ENCODE measurements at places on chromosomes 7 and 10.

- no peak for DNase-seq
Observed at GRCh38 chr10:86708068-86708782, 39.9 kb downstream of the LDB3 start.

- no peak for DNase-seq
Observed at GRCh38 chr10:98367604-98368451, 47.2 kb downstream of the PYROXD2 start.

GRCh38 chr7:34735526-34735925, 77.5 kb downstream of the NPSR1 start:
- DNase-seq = no peak

- DNase-seq = no peak
Observed at GRCh38 chr10:82266438-82266837, 391.4 kb downstream of the NRG3 start.

DNA sequence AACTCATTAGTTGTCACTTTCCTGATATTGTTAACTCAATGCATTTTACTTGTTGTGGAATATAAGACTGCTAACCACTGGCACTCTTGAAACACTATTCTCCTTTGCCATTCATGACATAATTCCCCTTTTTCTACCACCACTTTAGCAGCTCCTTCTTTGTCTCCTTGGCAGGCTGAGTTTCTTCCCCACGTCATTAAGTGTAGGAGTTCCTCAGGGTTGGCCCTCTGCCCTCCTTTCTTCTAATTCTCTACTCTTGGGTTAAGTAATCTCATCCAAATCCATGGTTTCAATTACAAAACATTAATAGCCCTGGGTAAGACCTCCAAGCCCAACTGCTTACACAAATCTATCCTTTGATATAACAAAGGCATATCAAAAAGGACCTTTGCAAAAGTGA, 175.1 kb downstream of the HGF start:
- DNase-seq = no peak

DNA sequence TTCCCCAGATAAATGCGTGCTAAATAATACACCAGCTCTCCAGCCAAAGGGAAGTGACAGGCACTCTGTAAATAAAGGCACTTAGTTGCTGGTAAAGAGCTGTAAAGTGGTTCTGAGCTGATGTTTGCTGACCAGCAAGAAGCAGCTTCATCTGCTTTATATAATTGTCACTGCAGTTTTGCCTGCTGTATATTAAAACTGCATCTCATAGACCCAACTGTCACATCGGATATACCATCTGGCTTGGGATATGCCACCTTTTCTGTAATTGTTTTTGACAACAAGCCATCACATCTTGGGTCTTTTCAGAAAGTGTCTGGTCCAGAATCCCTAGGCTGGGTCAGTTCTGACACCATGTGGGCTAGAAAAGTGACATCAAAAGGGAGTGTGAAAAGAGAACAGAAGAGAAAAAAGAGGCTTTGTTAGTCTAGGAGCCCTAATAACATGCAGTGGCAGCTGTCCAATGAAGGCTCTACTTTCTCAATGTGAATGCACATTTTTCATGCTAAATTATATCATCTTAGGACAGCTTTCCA, 697.6 kb downstream of the KCNMA1 start:
- no peak for DNase-seq

GRCh38 chr7:43554423-43554822, 28.5 kb upstream of the STK17A start:
- DNase-seq = no peak

DNA sequence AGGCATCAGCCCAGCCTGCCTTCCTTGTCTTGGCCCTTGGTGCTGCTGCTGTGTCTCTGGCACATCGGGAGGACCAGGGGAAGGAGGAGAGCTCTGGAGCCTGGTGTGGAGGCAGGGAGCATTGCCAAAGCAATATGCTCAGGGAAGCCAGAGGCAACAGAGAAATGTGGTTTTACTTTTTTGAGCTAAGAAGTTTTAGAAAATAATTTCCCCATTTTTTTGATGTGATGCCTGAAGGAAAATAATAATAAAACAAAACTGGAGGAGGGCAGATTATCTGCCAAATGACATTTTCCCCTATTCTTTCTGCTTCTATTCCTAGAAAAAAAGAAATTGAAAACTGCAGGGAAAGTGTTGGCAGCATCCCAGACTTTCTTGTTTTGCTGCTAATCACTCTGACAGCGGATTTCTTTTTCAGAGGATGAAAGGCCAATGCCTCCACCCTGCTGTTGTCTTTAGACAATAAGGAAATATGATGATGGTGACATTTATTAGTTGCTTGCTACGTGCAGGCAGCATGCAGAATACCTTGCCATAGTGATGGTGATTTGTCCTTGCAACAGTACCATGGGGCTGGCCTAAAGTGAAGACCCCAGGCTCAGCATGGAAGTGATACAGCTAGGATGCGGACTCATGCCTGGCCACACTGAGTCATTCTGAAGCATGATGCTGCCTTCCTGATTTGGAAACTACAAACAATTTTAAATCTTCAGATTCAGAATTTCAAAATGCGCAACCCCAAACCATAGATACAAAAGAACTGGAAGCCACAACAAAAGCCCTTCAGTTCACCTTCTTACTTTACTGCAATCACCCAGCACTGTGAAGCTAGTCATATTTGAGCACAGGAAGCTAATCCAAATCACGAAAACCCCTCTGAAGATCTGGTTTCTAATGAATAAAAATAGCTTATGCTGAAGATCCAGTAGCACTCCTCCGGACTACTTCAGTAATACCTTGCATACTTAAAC, 260.2 kb upstream of the TMEM72 start:
- no peak for DNase-seq

GRCh38 chr10:84367256-84367655, 38.9 kb downstream of the CCSER2 start:
- DNase-seq = no peak

GRCh38 chr7:77823787-77824186, 25.2 kb downstream of the PHTF2 start:
- no peak for DNase-seq

DNA sequence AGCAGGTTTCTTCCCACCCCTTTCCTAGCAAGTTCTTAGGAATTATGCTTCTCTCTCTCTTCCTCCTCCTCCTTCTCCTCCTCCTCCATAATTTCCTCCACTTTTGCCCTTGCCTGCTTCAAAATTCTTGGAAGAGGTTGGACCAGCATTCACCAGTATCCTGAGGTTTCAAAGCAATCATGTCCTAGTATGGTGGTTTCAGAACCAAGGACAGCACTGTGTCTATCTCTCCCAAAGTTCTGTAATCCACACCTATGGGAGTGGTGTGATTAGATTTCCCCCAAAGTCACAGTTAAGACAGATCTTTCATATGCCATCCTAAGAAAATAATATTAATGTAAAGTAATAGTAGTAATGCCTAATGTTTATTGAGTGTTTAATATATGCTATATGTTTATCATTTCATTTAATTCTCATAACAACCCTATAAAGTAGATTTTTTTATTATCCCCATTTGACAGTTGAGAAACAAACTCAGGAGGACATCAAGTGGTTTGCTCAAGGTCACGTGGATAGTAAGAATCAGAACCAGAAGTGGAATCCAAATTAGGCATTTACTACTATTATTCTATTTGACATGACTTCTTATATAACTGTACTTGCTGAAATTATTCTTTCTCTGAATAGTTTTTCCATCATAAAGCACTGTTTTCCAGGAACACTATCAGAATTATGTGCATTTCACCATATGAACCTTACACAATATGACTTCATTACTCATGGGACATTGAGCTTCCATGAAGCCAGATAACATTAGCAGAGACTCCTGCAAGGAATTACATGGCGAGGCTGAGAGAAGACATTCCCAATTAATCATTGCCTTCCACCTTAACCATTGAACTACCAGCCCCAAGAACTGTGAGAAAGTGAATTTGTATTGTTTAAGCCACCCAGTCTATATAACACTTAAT, 91.4 kb downstream of the IPMK start:
- DNase-seq = peak; percentile 38

DNA sequence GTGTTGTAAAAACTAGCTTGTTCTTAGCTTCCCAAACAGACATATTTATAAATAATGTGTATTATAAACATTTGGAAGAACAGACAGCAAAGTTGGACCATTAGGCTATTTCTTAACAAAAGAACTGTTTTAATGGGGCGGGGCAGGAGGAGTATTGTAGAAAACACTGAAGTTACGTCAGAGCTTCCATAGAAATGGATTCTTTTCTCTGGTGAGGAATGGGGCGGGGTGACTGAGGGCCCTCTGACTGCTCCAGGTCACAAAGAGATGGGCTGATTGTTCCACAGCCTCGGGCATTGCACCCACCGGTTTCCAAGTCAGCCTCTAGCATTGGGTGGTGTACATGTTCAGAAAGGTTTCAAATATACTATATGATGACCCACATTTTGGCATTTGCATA, 36.8 kb upstream of the ADAM12 start:
- no peak for DNase-seq

DNA sequence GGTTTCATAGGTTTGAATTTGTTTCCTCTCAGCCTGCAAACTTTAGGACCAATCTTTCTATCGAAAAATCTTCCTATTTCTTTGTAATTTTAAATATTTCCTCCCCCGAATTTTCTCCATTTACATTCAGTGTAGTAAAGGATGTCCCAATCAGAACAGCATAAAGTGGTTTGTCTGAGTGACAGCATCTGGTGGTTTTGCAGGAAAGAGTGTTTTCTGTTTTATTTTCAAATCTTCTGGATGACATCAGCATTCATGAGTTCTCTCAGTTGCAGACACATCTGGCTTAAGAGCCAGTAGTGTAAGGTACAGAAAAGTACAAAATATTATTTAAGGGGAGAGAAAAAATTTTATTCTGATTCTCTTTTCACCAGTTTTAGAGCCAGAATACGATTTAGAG, 634.8 kb downstream of the PHTF2 start:
- no peak for DNase-seq

DNA sequence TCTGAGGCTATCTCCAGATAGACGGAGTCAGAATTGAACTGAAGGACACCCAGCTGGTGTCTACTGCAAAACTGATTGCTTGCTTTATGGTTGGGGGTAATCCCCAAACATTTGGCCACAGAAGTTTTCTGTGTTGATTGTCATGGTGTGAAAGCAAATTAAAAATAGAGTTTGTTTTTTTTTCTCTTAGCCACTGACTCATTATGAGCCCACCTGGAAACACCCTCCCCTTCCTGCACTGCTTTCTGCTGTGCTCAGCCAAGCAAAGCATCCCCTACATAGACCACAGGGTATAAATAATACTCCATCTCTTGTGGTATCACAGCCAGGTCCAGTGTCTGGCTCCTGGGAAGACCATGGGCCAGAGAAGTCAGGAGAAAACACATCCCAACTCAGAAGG, 6.5 kb upstream of the VWC2 start:
- no peak for DNase-seq

GRCh38 chr7:15684111-15684800, 2.2 kb downstream of the MEOX2 start:
- DNase-seq = no peak

- DNase-seq = peak; percentile 54
Observed at GRCh38 chr10:784403-785088, 95.1 kb upstream of the DIP2C start.

DNA sequence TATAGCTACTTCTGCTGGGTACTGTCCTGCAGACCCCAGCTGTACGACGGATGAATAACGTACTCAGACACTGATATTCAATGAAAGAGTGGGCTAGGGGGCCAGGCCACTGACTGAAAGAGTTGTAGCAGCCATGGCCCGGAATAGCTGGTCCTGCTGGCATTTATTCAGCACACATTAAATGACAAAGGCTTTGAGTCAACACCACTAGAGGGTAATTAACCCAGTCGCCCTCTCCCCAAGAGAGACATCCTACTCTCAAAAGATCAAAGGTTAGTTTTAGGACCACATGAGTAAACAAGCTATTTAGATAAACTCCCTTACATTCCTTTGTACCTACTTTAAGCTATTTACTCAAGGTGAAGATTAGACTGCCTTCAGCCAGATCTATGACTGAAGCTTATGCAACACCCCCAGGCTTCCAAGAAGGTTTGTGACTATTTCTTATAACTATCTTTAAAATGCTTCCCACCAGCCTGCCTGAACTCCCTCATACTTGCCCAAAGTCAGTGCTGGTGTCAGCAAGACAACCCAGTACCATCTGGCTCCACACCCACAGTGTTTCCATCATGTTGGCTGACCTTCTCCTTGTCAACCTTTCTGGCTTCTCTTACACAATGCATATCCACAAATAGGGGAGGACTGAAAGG, 629.1 kb downstream of the SORCS1 start:
- no peak for DNase-seq

DNA sequence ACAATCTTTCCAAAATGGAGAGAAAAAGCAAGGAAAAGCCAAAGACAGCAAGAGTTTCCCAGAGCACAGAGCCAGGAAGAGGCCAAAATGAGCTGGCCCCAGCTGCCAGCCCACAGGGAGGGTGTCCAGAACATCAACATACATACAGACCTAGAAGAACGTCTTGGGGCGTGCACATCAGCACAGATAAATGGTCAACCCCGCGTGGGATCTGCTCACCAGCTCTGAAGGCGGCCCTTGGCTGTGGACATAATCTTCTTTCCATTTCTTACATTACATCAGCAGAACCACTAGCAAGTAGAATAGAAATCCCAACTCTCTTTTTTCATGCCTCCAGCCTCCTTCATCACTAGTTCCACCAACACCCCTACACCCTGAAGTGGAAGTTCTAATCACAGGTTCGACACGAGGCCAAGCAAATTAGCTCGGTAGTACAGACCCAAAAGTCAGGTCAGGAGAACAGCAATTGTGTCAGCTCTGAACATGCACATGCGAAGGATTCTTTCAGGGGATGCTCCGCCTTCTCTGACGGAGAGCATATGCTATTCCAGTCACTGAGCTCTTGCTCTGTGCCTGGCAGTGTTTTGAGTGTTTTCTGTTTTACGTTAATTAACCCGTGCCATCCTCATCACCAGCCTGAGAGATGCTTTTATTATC, 16.4 kb downstream of the SH3PXD2A start:
- DNase-seq = no peak

- DNase-seq = no peak
Observed at GRCh38 chr10:102121739-102122372, 1.7 kb upstream of the LDB1 start.

DNA sequence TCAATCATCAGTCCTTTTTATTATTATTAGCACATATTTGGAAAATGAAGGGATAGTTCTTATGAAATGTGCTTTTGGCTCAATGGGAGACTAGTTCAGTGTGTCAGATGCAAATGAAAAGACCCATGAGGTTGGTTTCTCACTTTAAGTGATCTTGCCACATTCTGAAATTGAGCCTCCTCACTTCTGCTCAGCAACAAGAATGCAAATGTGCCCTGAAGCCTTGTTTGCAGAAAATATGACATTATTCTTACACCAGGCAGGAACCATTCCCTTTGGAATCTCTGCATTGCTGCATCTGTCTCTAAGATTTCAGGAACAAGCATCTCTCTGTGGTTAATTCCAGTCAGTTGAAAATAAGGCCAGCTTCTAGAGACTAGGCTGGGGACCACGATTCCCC, 186.1 kb upstream of the PLPP4 start:
- no peak for DNase-seq
